Motor neuron (in vitro differentiated cells): ENCODE measurements at places on chromosomes 11 and 22. TPM values are rescaled to one million over a fixed set of nuclear protein-coding genes. Genes with fewer than 3 reads are reported as not detected.
A peak's percentile ranks its signal among the peaks of the same experiment; 100 is the strongest.

The IGLL5 gene
- total RNA-seq: 0.54 TPM in 1 of 2 replicates, not detected in the other

The B3GAT1 gene
- total RNA-seq: 0.46 and 0.70 TPM in 2 replicates

GRCh38 chr22:32073262-32073661, 30.2 kb downstream of the SLC5A1 start:
- ATAC-seq: no peak

The TOMT gene
- not detected in 2 replicates for total RNA-seq

- ATAC-seq: peak; percentile 67
Measured at GRCh38 chr11:119474682-119475596, 52.0 kb upstream of the THY1 start.

The OR4D5 gene
- total RNA-seq: not detected in 2 replicates

GRCh38 chr22:43848366-43849171, 13.7 kb downstream of the SULT4A1 start:
- peak; percentile 93 for ATAC-seq
